ENCODE measurements at places on chromosomes 4 and X. TPM values are rescaled to one million over a fixed set of nuclear protein-coding genes. Genes with fewer than 3 reads are reported as not detected.

Gene MAMLD1
- total RNA-seq = 2.6 TPM

Gene ASMTL
- total RNA-seq = 13.6 TPM

Gene F9
- not detected for total RNA-seq

Gene IL1RAPL1
- total RNA-seq = 3.7 TPM

Gene CXCL3
- not detected for total RNA-seq

Gene TCP11X2
- not detected for total RNA-seq

Gene SHOX
- total RNA-seq = 3.1 TPM

Gene NIPAL1
- total RNA-seq = 1.0 TPM

Gene FGFBP2
- not detected for total RNA-seq

Gene SPANXD
- total RNA-seq = not detected

Gene KDM5C
- 54.3 TPM for total RNA-seq

Gene FGF16
- total RNA-seq = 3.1 TPM

Gene HMGN5
- total RNA-seq = not detected

Gene PABPC1L2B
- not detected for total RNA-seq

Gene PDCL2
- total RNA-seq = not detected

Gene SASH3
- total RNA-seq = 2.6 TPM

Gene ADH1C
- 13.0 TPM for total RNA-seq

Gene EIF2S3
- total RNA-seq = 189 TPM

Gene SOD3
- 13.6 TPM for total RNA-seq

Gene CD40LG
- not detected for total RNA-seq

Gene HELT
- not detected for total RNA-seq

Gene TNMD
- total RNA-seq = 123 TPM

Gene TRMT10A
- 5.7 TPM for total RNA-seq

Gene LNX1
- 4.2 TPM for total RNA-seq

Gene SLC6A14
- total RNA-seq = not detected

Gene PPP4R3C
- not detected for total RNA-seq

Gene ANOS1
- 13.0 TPM for total RNA-seq

Gene ATP6AP1
- total RNA-seq = 24.5 TPM

Gene SLC30A9
- 27.1 TPM for total RNA-seq

Gene HTR2C
- total RNA-seq = not detected

Gene HSFX3
- not detected for total RNA-seq

Gene SLC38A5
- total RNA-seq = 6.3 TPM

Gene GRPEL1
- total RNA-seq = 19.3 TPM

Gene KLB
- 1.0 TPM for total RNA-seq

Gene HTRA3
- 20.9 TPM for total RNA-seq

Gene SLC2A9
- total RNA-seq = 1.0 TPM

Gene AMTN
- not detected for total RNA-seq

Gene DUX4
- total RNA-seq = not detected

Gene MAGEA11
- not detected for total RNA-seq

Gene AMOT
- 30.8 TPM for total RNA-seq

Gene SLC9B1
- total RNA-seq = 15.7 TPM

Gene CSN1S1
- not detected for total RNA-seq

Gene COX7B2
- total RNA-seq = not detected

Gene FRYL
- total RNA-seq = 66.3 TPM

Gene GPR78
- total RNA-seq = 0.52 TPM

Gene TMEM154
- total RNA-seq = 1.0 TPM

Gene KLF8
- 2.6 TPM for total RNA-seq

Gene HMX1
- not detected for total RNA-seq

Gene KCNIP4
- total RNA-seq = 0.52 TPM

Gene THOC2
- total RNA-seq = 49.1 TPM

Gene FAM9C
- under 0.01 TPM for total RNA-seq

Gene TBX22
- under 0.01 TPM for total RNA-seq

Gene TRAPPC11
- total RNA-seq = 41.8 TPM

Gene TLR1
- 6.3 TPM for total RNA-seq

Gene ESX1
- not detected for total RNA-seq

Gene NLRP2B
- total RNA-seq = not detected

All from skeletal muscle tissue (tissue), 5 donors.